ENCODE measurements at places on chromosomes 5 and 9.

GRCh38 chr5:112823656-112824055, 37.4 kb upstream of the SRP19 start:
- DNase-seq, result no peak

DNA sequence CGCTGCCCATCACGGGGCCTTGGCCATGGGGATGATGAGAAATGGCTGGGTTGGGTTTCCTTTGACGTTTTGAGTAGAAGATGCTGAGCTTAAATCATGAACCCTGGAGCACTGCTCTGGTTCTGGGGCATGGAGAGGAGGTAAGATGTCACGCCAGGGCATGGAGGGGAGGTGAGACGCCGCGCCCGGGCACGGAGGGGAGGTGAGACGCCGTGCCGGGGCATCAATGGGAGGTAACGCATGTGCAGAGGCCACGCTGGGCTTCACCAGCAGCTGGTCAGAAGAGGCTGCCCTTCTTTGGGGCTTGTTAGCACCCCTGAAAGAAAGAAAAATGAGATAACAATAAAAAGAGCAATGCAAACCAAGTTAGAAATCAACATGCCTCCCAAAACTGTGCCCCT, 322.5 kb upstream of the IRX4 start:
- DNase-seq, result no peak

DNA sequence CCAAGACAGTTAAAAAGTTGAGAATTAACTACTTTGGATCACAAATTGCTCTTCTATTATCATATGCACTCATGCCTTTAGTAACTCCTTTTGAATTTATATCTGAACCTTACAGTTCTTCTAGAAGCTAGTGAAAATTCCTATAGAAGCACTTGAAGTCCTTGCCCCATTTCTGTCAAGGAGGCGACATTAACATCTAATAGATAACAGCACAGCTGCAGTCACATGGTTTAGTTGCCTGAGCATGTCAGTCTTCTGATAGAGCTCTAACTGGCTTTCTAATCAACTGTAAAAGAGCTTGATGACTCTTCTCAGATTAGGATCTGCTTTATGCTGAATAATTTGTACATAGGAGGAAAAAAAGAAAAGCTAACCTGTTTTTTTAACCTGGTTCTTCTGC, 9.0 kb downstream of the RFESD start:
- DNase-seq, result no peak

DNA sequence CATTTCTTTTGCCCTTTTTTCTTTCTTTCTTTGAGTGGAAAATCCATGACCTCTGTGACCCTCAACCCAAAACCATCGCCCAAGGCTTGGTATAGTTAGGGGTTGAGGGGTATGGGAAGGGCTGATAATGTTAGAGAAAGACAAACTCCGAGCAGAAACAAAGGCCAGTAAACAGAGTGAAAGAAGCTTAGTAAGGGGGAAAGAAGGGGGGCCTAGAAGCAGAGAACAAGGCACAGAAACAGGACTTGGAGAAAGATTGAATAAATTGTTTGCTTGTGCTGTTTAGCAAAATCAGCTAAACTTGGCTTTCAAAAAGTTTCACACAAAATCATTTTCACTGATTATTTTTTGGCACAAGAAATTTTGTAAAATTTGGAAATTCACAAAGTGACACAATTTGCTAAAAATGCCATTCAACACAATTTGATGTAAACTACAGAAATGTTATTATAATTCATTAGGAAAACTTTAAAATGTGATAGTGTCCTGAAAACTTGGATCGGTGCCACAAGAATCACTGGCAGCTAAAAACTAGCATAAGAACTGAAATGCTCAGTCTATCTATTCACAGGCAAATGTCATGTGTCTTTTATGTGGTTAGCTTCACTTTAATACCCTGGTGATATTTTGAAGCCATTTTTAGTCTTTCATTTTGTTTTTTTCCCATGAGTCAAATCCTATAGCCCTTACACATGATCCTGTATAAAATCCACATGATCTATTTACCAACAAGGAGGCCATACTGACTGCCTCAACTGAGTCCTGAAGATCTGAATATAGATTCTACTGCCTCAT, 276.4 kb downstream of the NR2F1-AS1 start:
- no peak for DNase-seq

DNA sequence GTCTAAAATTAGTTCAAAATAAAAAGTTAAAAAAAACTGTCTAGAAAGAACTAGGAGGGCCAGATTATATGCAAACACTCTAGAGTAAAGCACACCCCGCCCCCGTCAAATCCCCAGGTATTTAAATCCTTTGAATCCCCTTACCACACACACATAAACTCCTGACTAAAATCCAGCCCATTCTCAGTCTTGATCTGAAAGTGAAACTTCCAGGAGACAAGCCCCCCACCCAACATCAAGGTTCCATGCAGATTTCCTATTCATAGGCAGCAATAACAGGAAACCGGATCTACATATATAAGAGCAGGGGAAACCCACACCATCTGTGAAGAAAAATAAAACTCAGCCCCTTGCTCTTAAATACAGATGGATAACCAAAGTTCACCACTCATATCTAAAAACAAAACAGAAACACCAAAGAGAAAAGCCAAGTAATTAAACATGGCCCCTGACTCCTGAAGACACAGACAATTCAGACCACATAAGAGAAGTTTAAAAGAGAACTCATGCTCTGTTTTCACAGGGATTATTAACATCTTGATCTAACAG, 42.3 kb downstream of the MARCHF3 start:
- no peak for DNase-seq

DNA sequence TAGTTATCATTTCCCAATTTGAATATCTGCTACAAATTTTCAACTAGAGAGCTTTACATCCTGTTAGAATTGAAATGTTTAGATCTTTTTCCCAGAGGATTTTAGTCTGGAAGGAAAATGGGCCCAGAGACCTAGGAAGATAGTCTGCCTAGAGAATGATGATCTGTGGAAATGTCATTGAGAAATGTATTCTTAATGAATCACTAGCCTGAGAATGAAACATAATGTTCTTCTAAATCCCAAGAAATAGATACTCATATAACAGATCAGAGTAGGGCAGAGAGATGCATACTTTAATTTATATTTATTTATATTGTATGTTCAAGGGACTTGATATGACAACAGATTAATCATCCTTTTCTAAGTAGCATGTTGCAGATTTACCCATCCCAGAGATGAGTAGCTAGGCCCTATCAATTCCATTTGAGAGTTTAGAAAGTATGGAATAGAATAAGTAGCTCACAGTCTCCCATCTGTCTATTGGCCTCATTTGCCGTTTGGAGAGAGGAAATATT, 25.1 kb upstream of the SLC44A1 start:
- DNase-seq, result no peak

Data from pancreas (tissue), 10 donors.